ENCODE measurements at places on chromosomes 13 and 19.
A peak's percentile ranks its signal among the peaks of the same experiment; 100 is the strongest.

GRCh38 chr13:63409791-63410351 lies 1994.2 kb upstream of the PCDH20 start:
- DNase-seq = no peak

- no peak for DNase-seq
Measured at GRCh38 chr13:46168341-46168740, 13.6 kb downstream of the LCP1 start.

DNA sequence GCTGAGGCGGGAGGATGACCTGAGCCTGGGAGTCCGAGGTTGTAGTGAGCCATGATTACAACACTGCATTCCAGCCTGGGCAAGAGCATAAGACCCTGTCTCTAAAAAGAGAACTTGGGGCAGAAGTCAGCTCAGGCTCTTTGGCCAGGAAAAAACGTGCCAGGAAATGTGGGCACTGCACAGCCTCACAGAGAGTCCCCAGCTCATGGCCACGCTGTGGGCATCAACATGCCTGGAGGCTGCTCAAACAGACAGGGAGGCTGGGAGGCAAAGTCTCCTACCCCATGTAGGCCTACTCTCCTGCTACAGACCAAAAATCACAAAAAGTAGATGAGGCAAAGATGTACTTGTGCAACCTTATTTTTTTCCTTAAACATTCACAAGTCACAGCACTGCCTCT lies 49.4 kb downstream of the PEPD start:
- no peak for DNase-seq

- DNase-seq = no peak
Measured at GRCh38 chr13:51258612-51259548, 36.7 kb downstream of the FAM124A start.

DNA sequence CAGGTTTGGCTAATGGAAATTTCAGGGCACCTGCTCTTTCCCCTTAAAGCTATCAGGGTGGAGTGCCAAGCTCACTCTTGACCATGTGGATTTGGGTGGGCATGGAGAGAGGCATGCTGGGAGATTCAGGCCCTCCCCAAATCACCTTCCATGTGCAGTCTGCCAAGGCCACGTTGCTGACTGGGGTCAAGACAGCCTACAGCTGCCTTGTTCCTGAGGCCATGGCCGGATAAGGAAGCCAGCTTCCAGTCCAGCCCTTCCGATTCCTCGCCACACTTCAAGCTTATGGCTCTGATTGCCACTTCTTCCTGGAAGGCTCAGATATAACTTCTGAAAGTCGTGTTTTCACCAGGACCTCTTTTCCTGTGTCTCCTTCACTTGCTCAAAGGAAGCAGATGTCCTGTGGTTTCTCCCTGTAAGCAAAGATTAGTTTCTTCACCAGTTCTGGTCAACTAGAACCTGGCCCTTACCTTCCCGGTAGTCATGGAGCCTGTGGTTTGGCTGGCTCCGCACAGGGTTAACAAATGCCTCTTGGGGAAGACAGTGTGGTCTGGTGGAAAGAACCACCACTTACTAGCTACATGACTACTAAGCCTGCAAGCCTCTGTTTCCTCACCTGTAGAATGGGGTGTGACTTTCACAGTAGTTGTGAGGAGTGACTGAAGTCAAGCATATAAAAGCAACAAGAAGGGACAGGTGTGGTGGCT lies 16.1 kb upstream of the TPT1 start:
- no peak for DNase-seq

DNA sequence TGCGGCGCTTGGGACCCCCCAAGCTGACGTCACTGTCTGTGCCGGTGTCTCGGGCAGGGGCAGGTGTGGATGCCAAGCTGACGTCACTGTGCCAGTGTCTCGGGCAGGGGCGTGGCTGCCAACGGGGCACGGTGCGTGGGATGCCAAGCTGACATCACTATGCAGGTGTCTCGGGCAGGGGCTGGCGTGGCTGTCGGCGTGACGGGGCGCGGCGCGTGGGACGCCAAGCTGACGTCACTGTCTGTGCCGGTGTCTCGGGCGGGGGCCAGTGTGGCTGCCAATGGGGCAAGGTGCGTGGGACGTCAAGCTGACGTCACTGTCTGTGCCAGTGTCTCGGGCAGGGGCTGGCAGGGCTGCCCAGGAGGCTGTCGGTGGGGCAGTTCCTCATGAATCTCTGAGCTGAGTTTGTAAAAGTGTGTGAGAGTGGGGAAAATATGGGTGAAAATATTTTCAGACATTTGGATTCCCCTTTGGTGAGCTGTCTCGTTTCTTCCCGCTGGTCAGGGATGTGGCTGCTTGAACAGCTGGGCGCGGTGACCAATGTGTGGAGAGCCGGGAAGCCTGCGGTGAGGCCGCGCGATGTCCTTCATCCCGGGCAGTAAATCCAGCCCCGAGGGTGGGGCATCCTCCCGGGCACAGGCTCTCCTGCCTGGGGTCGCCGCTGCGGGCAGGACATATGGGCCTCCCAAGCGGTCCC lies 25.2 kb downstream of the MCF2L start:
- DNase-seq = no peak

GRCh38 chr13:99375738-99376080 lies 68.5 kb upstream of the GPR183 start:
- DNase-seq = no peak

DNA sequence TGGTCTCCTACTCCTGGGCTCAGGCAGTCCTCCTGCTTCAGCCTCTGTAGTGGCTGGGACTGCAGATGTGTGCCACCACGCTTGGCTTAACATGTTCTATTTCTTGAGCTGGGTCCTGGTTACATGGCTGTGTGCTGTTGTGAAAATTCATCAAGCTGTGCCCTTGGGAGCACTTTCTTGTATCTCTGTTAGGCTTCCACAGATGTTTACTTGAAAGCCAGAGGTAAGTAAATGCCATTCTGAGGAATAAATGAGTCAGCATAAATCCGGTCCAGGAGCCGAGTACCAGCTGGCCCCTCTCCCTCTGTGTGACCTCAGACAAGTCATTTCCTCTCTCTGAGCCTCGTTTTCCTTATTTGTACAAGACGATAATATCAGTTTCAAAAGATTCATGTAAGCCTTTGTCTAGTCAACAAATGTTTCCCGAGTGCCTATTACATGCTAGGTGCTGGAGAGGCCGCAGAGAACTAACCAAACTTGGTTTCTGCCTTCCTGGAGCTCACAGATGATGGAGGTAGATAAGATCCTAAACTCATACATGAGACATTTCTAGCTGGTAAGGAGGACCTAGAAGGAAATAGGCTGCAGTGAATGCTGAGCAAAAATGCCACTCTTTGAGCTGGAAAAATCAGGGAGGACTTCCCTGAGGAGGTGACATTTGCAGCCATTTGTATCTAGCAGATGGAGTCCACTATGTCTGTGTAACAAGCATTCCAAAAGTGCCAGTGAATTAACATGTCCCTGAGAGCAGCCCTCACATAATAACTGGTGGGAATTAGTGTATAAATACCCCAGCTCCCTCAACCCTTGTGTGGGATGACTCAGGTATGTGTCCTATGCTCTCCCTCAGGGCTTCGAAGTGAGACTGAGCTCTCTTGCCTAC lies 2.7 kb upstream of the RASAL3 start:
- DNase-seq = peak; percentile 48

GRCh38 chr13:113454936-113455335 lies 1.6 kb upstream of the ADPRHL1 start:
- no peak for DNase-seq

GRCh38 chr13:112721198-112722104 lies 31.6 kb downstream of the ATP11A start:
- no peak for DNase-seq

- DNase-seq = no peak
Measured at GRCh38 chr13:83166550-83166949, 715.7 kb downstream of the SLITRK1 start.

GRCh38 chr13:36666477-36667229 lies 7.2 kb upstream of the SERTM1 start:
- no peak for DNase-seq

- no peak for DNase-seq
Measured at GRCh38 chr13:39272994-39273393, 234.7 kb downstream of the NHLRC3 start.

- no peak for DNase-seq
Measured at GRCh38 chr19:28530406-28531035, 682.4 kb downstream of the UQCRFS1 start.

- no peak for DNase-seq
Measured at GRCh38 chr19:13031917-13032623, 36.8 kb downstream of the NFIX start.

DNA sequence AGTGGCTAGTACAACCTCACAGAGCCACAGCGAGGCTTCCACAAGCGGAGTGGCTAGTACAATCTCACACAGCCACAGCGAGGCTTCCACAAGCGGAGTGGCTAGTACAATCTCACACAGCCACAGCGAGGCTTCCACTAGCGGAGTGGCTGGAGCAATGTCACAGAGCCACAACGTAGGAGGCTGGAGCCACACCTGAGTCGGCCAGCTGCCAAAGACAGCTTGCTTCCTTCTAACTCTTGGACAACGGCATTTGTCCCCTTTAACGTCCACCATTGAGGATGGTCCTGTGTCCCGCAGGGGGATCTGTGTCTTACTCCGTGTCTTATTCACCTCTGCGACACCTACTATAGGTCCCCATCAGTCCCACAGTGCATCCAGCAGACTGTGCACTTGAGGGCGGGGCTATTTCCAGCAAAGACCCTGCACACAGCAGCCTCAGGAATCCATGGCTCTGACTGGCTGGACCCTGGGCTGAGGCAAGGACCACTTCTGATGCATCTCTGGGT lies 3.7 kb downstream of the ZNF787 start:
- no peak for DNase-seq

- DNase-seq = no peak
Measured at GRCh38 chr19:29188289-29189032, 24.5 kb downstream of the UQCRFS1 start.

DNA sequence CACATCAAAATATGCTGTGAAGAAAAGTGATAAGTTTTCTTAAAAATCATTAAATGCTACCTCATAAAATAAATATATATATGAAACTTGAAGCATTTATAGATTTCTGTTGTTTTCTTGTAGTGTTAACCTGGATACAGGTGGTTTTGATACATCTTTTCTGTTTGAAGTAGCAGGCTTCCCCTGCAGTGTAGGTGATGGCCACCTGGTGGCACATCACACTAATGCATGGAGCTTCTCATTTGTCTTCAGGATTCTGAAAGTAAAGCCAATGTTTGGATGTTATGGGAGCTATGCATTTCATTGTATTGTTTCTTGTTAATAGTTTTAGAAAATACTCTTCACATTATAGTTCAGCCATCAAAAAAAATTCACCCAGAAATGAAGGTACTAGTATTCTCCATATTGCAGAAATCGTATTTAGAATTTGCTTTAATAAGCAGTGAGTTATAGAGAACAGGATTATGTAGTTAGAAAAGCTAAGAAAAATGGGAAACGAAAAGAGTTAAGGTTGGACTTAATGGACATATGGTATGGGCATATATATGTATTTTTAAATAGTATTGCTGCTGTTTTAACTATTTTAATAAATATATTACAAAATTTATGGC lies 18.7 kb downstream of the GPR180 start:
- peak; percentile 50 for DNase-seq

- DNase-seq = no peak
Measured at GRCh38 chr13:111462221-111462764, 141.9 kb downstream of the TEX29 start.

- no peak for DNase-seq
Measured at GRCh38 chr19:18214779-18215433, 11.1 kb upstream of the RAB3A start.

- DNase-seq = no peak
Measured at GRCh38 chr13:96338030-96338429, 248.1 kb downstream of the HS6ST3 start.

DNA sequence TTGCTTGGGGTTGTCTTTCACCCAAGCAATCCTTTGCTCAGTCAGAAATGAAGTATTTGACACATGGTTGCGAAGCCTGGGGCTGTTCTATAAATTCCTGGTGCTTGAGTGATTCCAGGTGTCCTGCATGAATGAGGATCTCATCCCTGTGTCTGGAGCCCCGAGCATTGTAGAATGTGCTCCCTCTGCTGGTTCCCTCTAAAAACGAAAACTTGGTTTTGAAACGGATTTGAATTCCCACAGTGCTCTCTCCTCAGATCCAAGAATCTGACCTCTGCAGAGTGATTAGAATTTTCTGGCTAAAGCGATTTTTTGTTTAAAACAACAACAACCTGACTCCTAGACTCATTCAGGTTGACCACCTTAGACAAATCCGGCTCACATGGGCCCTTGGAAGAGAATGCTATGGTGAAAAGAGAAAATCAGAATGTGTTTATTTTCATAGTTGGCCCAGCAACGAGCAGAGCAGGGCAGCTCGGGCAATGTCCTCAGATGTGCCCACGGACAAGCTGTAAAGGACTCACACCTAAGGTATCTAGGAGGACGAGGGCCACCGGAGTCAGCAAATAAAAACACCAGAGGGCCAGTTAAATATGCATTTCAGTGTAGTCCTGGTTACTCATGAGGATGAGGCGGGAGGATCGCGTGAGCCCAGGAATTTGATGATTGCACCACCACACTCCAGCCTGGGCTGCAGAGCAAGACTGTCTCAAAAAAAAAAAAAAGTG lies 8.7 kb upstream of the ATP12A start:
- no peak for DNase-seq

DNA sequence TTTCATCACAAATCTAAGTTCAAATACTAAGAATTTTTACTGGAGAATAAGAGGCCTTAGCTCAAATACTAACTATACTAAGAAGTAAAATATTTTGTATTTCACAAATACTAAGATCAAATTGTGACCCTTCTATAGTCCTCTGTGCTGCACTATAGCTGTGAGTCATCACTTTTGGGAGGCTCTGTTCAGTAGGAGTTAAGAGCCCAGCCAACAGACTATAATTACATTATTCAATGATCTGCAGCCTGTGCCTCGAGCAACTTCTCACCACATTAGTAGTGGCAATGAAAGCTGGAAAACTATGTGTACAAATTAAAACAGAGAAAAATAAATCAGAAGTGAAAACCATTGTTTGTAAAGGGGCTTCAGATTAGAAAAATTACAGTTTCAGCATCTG lies 147.3 kb upstream of the GPC6 start:
- no peak for DNase-seq

DNA sequence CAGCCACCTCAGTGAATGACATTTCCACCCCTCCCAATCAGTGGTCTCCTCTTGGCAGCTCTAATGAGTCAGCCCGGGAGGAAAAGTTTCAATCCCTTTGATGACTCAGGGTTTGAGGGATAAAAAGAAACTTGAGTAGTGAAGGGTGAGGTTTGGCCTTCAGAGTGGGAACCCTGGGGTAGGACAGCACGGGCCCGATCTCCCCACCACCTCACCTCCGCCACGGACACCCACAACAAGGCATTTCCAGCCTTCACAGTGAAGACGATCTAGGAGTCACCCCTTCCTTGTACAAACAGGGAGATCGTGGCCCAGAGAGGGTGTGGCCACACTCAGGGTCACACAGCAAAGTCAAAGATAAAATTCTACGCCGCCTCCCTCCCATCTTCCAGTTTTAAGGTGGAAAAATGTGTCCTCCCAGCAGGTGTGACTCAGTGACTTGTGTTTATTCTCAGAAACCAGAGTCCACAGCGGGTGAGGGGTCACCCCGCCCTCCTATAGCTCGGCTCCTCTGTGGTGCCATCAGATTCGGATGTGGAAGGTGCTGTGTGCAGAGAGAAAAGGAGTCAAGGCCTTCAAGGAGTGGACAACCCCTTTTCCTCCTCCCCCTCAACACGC lies 12.3 kb downstream of the CIB3 start:
- no peak for DNase-seq

GRCh38 chr13:113090415-113090770 lies 15.2 kb upstream of the F7 start:
- DNase-seq = no peak
